ENCODE measurements at places on chromosomes 4 and X.

- no peak for DNase-seq
These were observed 73.9 kb upstream of the MAP9 start for GRCh38 chr4:155450676-155451075.

GRCh38 chr4:970046-970745 lies 3.2 kb downstream of the DGKQ start:
- no peak for DNase-seq

GRCh38 chr4:1352567-1352900 lies 5.5 kb downstream of the UVSSA start:
- no peak for DNase-seq

GRCh38 chrX:19388064-19388679 lies 44.4 kb downstream of the PDHA1 start:
- DNase-seq, result no peak

DNA sequence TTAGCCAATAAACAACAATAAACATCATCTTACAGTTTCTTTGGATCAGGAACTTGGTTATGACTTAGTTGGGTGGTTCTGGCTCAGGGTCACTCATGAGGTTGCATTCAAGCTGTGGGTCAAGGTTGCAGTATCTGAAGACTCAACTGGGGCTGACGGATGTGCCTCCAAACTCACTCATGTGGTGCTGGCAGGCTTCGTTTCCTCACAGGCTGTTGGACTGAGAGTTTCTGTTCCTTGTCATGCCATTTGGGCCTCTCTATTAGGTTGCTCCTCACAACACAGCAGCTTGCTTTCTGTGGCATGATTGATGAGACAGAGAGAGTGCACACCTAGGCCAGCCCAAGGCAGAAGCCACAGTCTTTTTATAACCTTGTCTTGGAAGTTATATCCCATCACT lies 20.7 kb downstream of the FRMPD3 start:
- DNase-seq, result no peak

- DNase-seq, result no peak
These were observed 20.8 kb upstream of the ZCCHC12 start for GRCh38 chrX:118802857-118803256.

GRCh38 chrX:2251211-2251610 lies 249.6 kb downstream of the DHRSX start:
- DNase-seq, result no peak

- no peak for DNase-seq
These were observed 8.1 kb downstream of the ETDB start for GRCh38 chrX:135112096-135112729.

- DNase-seq, result no peak
These were observed 715.4 kb downstream of the GRXCR1 start for GRCh38 chr4:43607827-43608461.

DNA sequence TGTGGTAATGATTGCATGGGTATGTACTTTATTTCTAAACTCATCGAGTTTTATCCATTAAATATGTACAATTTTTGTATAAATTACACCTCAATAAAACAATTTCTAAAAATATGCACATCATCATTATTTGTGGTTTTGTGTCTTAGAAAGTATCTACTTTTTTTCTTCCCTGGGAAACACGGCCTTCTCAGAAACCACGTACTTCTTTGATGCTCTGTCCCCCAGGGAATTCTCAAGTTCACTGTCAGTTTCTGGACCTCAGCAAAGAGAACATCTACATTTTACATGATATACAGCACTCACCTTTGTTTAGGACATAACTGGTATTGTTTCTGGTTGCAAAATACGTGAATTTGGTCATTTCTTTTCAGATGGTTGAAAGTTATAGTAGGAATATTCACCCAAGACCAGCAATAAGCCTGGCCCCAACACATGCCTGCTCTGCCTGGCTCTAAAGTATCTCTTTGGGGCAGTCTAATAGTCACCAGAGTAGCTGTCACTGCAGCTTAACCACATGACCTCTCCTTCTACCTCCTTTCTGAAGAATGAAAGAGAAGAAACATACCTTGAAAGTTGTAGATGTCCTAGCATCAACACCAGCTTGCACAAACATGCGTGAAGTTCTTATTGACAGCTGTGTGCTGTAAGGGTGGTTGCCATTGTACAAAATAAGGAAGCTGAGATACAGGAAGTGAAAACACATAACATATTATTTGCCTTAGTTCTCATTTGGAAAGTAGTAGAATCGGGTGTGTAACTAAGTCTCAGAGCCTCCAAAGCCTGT lies 48.4 kb upstream of the SPANXN4 start:
- DNase-seq, result no peak

GRCh38 chr4:78312989-78313753 lies 238.4 kb upstream of the ANXA3 start:
- DNase-seq, result no peak

GRCh38 chr4:144356941-144357381 lies 216.4 kb upstream of the GYPA start:
- no peak for DNase-seq

- DNase-seq, result no peak
These were observed 48.3 kb downstream of the RAB33B start for GRCh38 chr4:139501927-139502899.

DNA sequence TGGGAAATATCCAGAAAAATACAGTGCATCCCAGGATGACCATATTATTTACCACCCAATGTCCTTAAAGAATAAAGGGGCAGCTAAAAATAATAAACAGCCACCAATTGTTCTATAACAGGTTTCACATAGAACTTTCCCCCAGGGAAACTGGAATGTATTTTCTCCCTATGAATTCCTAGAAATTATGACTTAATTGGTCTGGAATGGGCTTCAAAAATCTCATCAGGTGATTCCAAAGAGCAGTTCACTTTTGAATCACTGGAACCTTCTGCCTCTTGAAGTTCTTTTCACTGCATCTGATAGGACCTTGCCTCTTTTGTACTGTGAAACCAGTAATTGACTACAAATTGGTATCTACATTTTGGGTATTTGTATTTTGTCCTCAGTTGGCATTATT lies 119.3 kb downstream of the ZNF330 start:
- DNase-seq, result no peak
